ENCODE measurements at places on chromosomes 1 and 21.

DNA sequence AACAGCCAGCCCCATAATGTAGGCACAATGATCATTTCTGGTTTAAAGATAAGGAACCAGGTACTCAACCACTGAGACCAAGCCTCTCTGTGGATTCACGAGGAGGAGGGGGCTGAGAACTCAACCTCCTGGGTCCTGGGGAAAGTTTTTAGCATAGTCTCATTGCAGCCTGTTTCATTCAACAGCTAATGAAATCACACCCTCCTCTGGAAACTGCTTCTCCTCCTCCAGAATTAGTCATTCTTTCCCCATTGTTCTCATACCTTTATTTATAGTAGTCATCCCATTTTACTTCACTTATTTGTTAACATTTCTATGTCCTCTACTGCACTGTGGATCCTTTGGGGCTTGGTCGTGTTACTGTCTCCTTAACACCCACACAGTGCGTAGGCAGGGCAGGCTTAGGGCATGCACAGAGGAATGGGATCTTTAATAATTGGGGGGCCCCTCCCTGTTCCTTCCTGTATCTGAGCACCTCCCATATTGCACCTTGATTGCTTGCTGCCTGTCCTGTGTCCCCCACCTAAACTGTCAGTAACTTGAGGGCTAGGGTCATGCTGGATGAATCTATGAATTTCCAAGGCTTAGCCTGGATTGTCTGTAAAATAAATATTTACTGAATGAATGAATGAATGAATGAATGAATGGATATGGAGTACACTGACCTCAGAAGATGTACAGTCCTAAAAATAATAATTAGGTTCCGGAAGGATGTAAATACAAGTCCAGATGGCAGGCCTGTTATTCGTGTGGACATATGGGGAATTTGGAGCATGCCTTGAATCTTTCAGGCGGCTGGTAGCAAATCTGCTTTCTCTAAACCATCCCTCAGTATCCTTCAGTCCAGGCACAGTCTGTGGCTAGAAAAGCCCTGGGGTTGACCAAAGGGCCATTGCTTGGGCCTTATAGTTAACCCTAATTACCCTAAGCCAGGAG lies 153.8 kb upstream of the HMGB4 start:
- no peak for DNase-seq

DNA sequence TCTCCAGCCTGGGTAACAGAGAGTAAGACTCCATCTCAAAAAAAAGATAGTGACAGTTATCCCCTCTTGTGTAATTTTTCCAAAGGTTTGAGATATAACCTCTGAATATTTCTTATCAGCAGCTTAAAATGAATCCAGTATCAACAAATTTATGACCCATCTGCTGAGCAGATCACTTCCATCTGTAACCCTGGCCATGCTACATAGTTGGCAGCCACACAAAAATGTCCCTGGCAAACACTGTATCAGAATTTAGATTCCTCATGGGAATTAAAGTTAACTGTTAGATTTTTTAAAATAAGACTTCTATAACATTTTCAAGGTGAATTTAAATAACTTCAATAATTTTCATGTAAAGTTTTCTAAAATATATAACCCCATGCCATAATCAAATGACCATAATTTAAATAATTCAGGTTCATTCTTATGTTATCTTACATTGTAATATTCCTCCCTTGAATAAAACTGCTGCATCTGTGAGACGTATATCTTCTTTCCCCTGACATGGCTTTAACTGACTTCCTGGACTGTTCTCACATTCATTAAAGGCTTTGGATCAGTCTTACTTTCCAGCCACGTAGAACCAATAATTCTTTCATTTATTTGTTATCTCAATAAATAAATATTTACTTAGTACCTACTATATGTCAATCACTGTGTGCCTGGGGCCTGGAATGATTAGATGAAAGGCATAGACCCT lies 5.3 kb upstream of the PRPF38B start:
- no peak for DNase-seq

DNA sequence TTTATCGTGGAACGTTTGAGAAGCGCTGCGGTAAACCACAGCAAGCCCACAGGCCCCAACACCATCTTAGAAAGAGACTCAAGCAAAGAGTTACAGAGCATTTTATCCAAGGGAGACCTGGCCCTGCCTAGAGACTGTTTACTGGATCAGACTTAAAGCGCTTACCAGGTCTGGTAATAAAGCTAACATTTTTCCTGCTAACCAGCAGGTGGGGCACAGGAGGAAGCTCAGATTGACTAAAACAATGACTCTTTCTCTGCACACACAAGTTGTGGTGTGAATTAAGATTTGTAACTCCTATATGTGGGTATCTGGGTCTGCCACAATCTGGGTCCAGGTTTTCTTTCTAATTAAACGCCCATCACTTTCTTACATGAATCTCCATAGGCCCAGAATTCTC lies 136.5 kb upstream of the ETS2 start:
- no peak for DNase-seq

DNA sequence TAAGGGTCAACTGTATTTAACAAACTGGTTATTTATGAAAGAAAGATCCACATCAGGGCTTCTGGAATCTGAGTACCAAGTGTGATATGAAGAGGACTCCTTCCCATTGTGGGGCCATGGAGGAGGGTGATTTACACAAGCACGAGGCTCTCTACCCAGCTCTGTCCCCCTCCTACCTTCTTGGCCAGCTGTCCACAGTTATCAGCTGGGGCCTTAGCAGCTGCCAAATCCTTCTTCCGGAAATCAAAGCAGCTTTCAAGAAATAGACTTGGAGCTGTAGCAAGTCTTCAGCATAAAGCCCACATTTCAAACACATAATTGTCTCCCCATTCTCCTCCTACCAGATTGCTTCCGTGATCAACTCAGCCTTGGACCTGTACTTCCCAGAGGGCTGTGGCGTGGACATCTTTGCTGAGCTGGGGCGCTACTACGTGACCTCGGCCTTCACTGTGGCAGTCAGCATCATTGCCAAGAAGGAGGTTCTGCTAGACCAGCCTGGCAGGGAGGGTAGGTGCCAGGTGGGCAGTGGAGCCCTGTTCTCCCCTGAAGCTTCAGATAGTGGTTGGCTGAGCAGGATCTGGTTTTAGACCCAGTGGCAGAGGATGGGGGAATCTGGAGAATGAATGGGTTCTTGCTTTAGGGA lies 15.5 kb downstream of the AZIN2 start:
- DNase-seq: no peak

GRCh38 chr1:155977690-155978324 lies 540 bp downstream of the ARHGEF2 start:
- peak; percentile 61 for DNase-seq

- DNase-seq: no peak
These were observed at the start of gene CHI3L1 for GRCh38 chr1:203186446-203187303. TSS of gene CHI3L1 (minus strand) at chr1:203186704. CDS start at chr1:203186623, 81 bp downstream.

DNA sequence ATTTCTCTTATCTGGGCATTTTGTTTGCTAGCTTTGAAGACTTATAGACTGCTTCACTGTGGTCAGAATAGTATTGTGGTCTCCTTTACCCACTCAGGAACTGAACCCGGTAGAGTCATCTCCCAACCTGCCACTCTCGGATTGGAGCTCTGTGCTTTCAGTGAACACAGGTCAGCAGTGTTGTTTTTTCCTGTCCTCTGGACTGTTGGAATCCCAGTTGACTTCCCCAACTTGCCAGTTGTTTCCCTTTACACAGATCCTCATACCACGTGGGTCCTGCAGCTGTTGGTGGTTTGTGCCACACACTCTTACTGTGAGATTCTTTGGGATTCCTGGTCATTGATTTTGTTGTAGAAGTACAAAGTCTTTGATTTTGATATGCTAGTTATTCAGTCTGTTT lies 214.1 kb downstream of the DYRK1A start:
- no peak for DNase-seq

DNA sequence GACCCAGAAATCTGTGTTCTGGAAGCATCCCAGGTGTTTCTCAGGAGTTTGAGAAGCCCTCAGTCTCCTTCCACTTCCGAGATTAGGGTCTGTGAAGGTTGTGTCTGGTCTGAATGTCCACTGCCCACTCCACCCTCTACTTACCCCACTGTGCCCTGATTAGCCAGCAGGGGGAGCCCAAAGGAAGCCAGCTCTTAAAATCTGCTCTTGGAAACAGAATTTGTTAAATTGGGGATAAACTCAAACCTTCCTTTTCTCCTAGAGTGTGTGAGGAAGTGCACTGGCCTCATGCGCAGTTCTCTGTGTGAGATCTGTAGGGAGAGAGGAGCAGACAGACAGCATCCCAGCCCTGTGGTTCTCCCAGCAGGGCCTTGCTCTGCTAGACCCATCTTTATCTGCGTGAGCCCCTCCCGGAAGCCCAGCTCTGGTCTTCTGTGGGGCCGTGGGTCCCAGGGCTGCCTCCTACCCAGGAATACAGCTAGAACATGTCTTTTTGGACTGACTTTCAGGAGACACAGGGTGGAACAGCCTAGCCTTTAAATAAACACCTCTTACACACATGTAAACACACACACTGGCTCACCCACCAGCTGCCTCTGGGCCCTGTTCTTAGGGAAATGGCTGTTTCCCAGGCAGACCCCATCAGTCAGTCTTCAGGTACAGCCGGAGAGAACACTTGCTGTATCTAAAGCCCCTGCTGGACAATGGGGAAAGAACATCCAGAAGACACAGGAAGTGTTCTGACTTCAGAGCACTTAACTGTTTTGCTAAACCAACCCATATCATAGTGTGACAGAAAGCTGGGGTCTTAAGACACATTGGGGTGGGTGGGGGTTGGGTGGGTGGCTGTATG lies 52.2 kb downstream of the SMYD2 start:
- peak; percentile 17 for DNase-seq

DNA sequence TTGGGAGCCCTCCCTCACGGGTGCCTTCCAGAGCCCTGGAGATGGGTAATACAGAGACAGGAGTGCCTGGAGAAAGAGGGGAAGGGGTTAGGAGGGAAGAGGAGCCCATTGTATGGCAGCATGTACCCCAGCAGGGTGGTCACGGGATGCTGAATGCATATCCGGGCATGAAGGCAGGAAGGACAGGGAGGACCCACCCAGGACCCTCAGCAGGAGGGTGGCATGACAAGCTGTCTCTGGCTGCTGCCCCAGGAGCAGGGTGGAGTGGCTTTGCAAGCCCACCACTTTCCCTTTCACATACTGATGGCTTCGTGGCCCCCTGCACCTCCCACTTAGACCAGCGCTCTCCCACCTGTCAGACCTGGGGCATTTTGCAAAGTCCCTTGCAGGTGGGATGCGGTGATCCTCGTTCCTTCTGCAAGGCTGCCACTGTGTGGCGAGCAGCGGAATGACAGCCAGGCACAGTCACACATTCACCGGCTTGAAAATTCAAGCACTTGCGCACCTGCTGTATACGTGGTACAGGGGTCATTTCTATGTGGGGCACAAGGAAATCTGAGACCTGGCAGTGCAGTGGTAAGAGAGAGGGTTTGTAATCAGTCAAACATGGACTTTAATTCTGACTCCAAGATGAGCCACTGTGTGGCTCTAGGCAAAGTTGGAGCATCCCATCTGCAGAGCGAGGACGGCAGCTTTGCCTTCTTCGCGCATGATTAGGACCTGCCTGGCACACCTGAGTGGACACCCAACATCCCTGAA lies 53.2 kb upstream of the TMEM51 start:
- DNase-seq: peak; percentile 29

DNA sequence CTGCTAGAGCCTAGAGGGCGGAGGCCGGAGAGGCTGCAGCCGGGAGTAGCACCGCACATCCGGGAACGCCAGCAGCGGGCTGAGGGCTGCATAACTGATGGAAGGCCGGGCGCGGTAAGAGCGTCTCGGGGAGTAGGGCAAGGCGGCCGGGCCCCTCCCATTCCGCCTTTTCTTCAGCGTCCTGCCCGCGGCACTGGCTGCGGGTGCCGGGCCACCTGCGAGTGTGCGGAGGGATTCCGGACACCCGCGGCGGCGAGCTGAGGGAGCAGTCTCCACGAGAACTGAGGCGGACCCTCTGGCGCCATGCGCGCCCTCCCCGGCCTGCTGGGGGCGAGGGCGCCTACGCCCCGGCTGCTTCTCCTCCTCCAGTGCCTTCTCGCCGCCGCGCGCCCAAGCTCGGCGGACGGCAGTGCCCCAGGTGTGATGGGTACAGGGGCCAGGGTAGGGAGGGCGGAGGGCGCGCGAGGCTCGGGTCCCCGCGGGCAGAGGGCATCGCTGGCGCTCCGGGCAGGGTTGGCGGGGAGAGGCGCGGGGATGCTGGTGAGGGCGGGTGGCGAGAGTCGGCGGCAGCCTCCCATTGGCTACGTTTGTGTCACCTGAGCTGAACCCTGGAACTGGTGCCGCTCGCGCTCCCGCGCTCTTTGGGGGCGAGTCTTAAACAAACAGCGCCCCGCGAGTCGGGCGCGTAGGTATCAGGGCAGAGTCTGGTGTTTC lies 334.4 kb downstream of the SRGAP2C start:
- peak; percentile 80 for DNase-seq

DNA sequence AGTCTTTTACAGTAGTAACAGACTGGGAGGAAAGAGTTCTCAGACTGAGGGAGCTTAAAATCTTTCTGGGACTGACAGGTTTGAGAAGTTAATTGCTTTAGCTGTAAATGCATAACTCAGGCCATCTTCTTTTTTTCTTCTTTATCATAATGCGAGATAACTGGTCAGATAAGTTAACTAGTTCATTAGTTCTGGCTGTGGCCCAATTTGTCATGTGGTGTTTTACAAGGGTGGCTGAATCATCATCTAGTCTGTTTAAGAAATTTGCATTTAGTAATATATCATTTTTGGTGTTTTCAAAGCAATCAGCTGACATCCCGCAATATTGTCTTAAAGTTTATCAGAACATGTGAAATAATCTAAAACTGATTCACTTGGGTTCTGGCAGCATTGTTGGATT lies 14.0 kb downstream of the HSD3B2 start:
- DNase-seq: no peak

DNA sequence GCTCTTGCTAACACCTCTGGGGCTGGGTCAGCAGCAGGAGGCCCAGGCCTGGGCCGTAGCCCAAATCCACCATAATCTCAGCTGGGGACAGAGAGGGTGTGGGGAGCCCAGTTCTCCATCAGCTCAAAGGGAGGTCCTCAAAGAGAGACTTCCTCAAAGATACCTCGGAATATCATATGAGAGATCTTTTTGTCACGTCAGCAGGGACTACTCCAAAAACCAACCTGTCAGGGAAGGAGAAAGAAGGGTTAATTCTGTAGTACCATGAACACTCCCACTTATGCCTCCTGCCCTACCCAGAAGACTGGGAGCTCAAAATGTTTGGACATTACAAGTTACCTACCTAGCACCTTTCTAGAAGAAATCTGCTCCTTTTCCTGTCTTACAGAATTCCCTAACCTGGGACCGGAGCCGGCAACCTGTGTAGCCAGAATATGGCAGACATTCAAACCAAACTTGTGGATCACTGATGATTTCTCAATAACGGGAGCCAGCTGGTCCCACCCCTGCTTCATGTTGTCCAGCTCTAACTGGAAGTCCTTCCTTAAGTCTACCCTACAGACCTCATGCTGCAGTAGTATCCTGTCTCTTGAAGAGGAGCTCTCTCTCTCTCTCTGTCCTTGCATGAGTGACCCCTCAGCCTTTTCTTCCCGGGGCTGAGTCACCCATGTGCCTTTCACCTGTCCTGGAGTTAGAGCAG lies 4.8 kb downstream of the RSPO1 start:
- DNase-seq: no peak

GRCh38 chr21:42597487-42598158 lies 55.8 kb upstream of the PDE9A start:
- no peak for DNase-seq
